NCI-H2171 (cell line): ENCODE measurements at places on chromosomes 2 and 18.

DNA sequence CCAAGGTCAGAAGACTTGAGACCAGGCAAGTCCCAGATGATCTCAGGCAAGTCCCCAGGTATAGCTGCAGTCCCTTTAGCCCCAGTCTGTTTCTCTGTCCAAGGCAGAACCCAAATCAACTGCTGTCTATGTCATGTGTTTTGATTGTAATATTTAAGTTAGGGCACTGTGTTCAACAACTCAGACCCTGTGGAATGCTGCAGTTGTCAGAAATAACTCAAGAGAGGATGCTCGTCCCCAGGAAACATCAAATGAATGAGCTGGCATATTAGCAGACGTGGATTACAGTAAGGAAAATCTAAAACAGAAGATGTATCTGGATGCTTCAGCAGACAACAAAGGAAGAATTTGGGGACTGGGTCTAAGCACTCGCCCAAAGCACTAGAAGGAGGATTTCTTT, 70.1 kb downstream of the BCL11A start:
- no peak for DNase-seq

GRCh38 chr2:3779496-3780049, 76.2 kb downstream of the DCDC2C start:
- DNase-seq: no peak

DNA sequence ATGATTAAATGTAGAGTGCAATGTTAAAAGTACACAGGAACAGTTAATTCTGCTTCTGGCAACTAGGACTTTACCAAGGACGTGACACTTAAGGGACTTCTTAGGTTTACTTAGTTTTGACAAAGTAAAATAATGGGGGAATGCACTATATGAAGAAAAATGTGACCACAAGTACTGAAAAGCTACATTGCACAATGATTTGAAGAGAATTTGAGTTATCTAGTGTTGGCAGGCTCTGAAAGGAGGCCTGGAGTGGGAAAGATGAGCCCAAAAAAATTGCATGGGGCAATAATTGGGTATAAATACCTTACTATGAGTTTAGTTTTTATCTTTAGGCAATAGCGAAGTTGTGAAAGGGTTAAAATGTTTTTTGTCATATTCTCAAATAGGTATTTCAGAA, 173.7 kb downstream of the DOK6 start:
- DNase-seq: no peak

- DNase-seq: no peak
Observed at GRCh38 chr2:6310256-6311215, 555.2 kb downstream of the CMPK2 start.

- no peak for DNase-seq
Observed at GRCh38 chr2:240602266-240603050, 15.9 kb downstream of the CAPN10 start.

- no peak for DNase-seq
Observed at GRCh38 chr2:70779911-70780545, 10.4 kb downstream of the FIGLA start.
